ENCODE measurements at places on chromosomes 13 and 19. TPM values are rescaled to one million over a fixed set of nuclear protein-coding genes. Genes with fewer than 3 reads are reported as not detected.

- no peaks in the 10 kb centered on the region for H3K36me3 ChIP-seq
- peak; percentile 77 for DNase-seq
- H3K4me1 ChIP-seq, result peaks cover 16% of the 10 kb centered on the region
- H3K27me3 ChIP-seq, result peaks cover 31% of the 10 kb centered on the region
Observed at GRCh38 chr19:14059093-14059480, 2.8 kb downstream of the PALM3 start.

DNA sequence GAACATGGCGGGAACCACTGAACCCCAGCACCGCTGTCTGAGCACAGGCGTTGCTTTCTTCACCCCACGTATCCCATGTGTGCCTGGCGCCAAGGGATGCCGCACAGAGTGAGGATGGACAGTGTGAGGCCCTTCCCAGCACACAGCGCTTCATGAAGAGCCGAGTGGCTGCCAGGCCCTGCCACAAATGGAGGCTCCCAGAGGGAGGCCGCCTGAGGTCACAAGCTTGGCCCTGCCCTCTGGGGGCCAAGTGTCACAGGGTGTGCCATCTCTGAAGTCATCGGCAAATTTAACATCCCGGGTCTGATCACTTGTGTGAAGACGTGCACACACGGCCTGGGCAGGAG, 24.4 kb downstream of the MPND start:
- no peaks in the 10 kb centered on the region for H3K27me3 ChIP-seq
- no peak overlapping the region for H3K4me3 ChIP-seq
- H3K27ac ChIP-seq, result peak overlapping the region; percentile 93
- peaks cover 34% of the 10 kb centered on the region for H3K4me1 ChIP-seq
- DNase-seq, result no peak

DNA sequence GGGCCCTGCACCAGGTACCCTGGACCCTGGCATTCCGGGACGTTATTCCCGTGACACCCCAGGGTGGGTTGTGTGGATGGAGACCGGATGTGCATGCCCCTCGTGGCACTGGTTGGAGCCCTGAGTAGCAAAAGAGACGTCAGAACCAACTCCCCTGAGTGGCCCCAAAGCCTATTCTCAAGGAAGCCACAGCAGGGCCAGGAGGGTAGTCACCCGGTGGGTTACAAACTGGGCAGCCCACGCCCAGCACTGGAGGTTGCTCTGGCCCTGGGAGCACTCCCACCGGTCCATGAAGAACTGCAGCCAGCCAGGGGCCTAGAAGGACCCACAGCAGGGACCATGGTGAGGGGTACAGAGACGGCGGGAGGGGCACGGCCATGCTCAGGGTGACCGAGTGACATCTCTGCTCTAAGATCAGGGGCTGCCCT, 7.5 kb downstream of the KLF16 start:
- peak overlapping the region; percentile 78 for H3K4me3 ChIP-seq
- peak; percentile 63 for DNase-seq
- peak overlapping the region; percentile 86 for H3K27ac ChIP-seq
- peaks cover 2% of the 10 kb centered on the region for H3K36me3 ChIP-seq

- peaks cover 11% of the 10 kb centered on the region for H3K27me3 ChIP-seq
- H3K4me3 ChIP-seq, result peak overlapping the region; percentile 53
- no peak for DNase-seq
- no peaks in the 10 kb centered on the region for H3K36me3 ChIP-seq
- no peak overlapping the region for H3K27ac ChIP-seq
Observed at GRCh38 chr19:11196406-11197287, 698 bp downstream of the KANK2 start.

DNA sequence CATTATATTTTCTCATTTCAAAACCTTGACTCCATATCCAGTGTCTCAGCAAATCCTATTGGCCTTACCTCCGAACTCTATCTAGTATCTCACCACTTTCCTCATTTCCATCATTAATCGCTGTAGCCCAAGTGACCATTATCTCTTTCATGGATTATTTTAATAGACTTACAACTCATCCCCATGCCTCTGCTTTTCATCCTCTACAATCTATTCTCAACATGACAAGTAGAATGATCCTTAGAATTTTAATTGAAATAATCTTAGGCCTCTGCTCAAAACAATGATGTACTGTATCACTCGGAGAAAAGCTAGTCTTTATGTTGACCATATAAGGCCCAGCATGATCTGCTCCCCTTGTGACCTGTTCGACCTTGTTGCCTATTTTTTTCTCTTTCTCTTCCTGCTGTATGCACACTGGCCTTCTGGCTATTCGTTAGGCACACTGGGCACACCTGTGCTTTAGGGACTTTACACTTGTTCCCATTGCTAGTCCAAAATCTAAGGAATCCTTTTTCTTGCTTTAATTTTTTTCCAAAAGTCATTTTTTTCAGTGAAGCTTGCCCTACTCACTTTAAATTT, 21.4 kb downstream of the DNAJC15 start:
- H3K27ac ChIP-seq, result peak overlapping the region; percentile 95
- DNase-seq, result no peak
- H3K36me3 ChIP-seq, result peaks cover 31% of the 10 kb centered on the region
- H3K4me3 ChIP-seq, result peak overlapping the region; percentile 61
- no peaks in the 10 kb centered on the region for H3K27me3 ChIP-seq

DNA sequence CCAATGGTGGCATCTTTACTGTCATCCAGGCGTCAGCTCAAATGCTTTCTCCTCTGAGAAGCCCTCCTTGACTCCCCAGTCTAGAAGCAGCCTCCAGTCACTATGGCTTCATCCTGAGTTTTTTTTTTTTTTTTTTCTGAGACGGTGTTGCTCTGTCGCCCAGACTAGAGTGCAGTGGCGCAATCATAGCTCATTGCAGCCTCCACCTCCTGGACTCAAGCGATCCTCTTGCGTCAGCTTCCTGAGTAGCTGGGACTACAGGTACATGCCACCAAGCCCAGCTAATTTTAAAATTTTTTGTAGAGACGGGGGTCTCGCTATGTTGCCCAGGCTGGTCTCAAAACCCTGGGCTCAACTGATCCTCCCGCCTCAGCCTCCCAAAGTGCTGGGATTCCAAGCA, 4.2 kb downstream of the NRTN start:
- H3K36me3 ChIP-seq, result no peaks in the 10 kb centered on the region
- DNase-seq, result no peak
- no peak overlapping the region for H3K27ac ChIP-seq
- peaks cover 2% of the 10 kb centered on the region for H3K27me3 ChIP-seq
- H3K4me1 ChIP-seq, result peaks cover 6% of the 10 kb centered on the region
- H3K4me3 ChIP-seq, result no peak overlapping the region

- H3K4me1 ChIP-seq, result peaks cover 11% of the 10 kb centered on the region
- no peak overlapping the region for H3K4me3 ChIP-seq
- peaks cover 22% of the 10 kb centered on the region for H3K27me3 ChIP-seq
- DNase-seq, result no peak
- no peak overlapping the region for H3K27ac ChIP-seq
- peaks cover 33% of the 10 kb centered on the region for H3K36me3 ChIP-seq
Observed at GRCh38 chr19:15234431-15235130, 2.3 kb upstream of the EPHX3 start.

DNA sequence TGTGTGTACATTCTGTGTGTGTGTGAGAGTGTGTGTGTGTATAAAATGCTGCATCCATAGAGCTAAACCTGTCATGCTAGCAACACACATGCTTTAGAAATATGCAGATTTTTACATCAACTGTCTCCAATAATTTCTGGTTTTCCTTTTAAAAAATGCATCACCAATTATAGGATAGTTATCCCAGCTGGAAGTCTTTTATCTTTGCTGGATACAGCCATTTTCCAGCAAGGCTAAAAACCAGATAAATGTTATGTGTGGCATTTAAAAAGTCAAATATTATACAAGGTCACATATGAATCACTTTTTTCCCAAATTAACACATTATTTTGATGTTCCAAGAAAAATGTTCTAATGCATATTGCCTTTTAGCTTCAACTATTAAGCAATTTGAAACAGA, 202.0 kb upstream of the IPO5 start:
- H3K4me3 ChIP-seq, result no peak overlapping the region
- H3K27me3 ChIP-seq, result peaks cover 9% of the 10 kb centered on the region
- no peaks in the 10 kb centered on the region for H3K36me3 ChIP-seq
- no peak for DNase-seq
- H3K4me1 ChIP-seq, result no peaks in the 10 kb centered on the region

DNA sequence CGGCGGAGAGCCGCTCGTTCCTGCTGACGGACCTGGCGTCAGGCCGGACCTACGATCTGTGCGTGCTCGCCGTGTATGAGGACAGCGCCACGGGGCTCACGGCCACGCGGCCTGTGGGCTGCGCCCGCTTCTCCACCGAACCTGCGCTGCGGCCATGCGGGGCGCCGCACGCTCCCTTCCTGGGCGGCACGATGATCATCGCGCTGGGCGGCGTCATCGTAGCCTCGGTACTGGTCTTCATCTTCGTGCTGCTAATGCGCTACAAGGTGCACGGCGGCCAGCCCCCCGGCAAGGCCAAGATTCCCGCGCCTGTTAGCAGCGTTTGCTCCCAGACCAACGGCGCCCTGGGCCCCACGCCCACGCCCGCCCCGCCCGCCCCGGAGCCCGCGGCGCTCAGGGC, 8.4 kb downstream of the LRFN3 start:
- peaks cover 5% of the 10 kb centered on the region for H3K36me3 ChIP-seq
- no peak overlapping the region for H3K27ac ChIP-seq
- peaks cover 11% of the 10 kb centered on the region for H3K4me1 ChIP-seq
- no peak for DNase-seq
- no peaks in the 10 kb centered on the region for H3K27me3 ChIP-seq

GRCh38 chr13:76939215-76939614, 9.1 kb upstream of the ACOD1 start:
- no peaks in the 10 kb centered on the region for H3K36me3 ChIP-seq
- no peak overlapping the region for H3K27ac ChIP-seq
- H3K27me3 ChIP-seq, result no peaks in the 10 kb centered on the region
- no peak for DNase-seq
- no peaks in the 10 kb centered on the region for H3K4me1 ChIP-seq

DNA sequence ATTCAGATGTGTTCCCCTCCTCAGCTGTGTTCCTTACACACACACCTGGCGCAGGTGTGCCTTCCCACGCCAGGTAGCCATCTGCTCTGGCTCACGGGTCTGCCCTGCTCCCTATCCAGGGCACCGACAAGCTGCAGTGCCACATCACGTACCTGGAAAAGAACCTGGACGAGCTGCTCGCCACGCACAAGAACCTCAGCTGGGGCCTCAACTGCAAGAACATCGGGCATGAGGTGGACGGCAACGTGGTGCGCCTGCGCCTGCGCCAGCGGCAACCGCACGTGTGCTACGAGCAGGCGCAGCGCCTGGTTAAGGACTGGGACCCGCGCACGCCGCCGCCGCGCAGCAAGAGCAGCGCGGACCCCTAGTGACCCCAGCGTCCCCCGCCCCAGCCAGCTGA, 26.5 kb upstream of the CASP14 start:
- peaks cover 8% of the 10 kb centered on the region for H3K27me3 ChIP-seq
- no peak overlapping the region for H3K4me3 ChIP-seq
- H3K36me3 ChIP-seq, result no peaks in the 10 kb centered on the region
- H3K27ac ChIP-seq, result no peak overlapping the region
- no peaks in the 10 kb centered on the region for H3K4me1 ChIP-seq

DNA sequence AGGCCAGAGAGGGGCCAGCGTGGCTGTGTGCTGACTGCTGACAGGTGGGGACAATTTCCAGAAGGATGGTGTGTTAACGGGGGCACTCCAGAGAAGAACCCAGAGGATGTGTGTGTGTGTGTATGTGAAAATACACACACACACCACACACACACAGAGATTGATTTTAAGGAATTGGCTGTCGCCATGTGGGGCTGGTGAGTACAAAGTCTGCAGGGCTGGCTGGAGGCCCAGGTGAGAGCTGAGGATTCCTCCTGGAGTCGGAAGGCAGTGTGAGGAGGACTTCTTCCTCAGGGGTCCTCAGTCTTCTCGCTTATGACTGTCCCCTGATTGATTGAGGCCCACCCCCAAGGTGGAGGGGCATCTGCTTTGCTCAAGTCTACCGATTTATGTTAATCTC, 7.6 kb upstream of the GJB6 start:
- peaks cover 1% of the 10 kb centered on the region for H3K36me3 ChIP-seq
- H3K27ac ChIP-seq, result no peak overlapping the region
- DNase-seq, result no peak
- peaks cover 6% of the 10 kb centered on the region for H3K27me3 ChIP-seq
- H3K4me1 ChIP-seq, result no peaks in the 10 kb centered on the region
- H3K4me3 ChIP-seq, result no peak overlapping the region

GRCh38 chr13:25192936-25193335, 20.8 kb upstream of the AMER2 start:
- no peak for DNase-seq
- no peaks in the 10 kb centered on the region for H3K4me1 ChIP-seq
- H3K27me3 ChIP-seq, result peaks cover 48% of the 10 kb centered on the region
- no peak overlapping the region for H3K27ac ChIP-seq

GRCh38 chr13:77584106-77584505, 48.6 kb downstream of the SCEL start:
- H3K36me3 ChIP-seq, result no peaks in the 10 kb centered on the region
- no peaks in the 10 kb centered on the region for H3K4me1 ChIP-seq
- peak; percentile 7 for DNase-seq
- H3K4me3 ChIP-seq, result no peak overlapping the region
- H3K27ac ChIP-seq, result no peak overlapping the region

DNA sequence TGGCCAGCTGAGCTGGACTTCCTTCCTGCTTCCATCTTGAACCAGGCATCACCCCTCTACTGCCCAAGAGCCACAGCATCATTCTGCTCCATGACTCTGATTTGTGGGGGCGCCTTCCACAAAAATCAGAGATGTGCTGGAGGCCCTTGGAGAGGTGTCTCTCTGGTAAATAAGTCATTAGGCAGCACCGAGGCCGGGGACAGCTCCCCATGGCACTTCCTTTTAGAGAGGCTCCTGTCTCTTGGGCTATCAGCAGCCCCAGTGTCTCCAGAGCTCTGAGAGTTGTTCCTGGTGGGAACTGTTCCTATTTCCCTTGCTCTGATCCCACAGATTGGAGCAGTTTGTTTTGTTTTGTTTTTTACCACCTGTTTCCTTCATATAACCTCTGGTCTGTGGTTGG, 19.9 kb downstream of the NWD1 start:
- peak; percentile 8 for DNase-seq
- no peaks in the 10 kb centered on the region for H3K36me3 ChIP-seq
- no peaks in the 10 kb centered on the region for H3K27me3 ChIP-seq
- no peaks in the 10 kb centered on the region for H3K4me1 ChIP-seq
- H3K27ac ChIP-seq, result no peak overlapping the region

ZNF43 gene
- total RNA-seq, result 31.7 TPM

MISP gene
- total RNA-seq, result 0.07 TPM

SWSAP1 gene
- total RNA-seq, result 1.7 TPM

ZNF816 gene
- total RNA-seq, result 11.4 TPM

NCAN gene
- total RNA-seq, result not detected

ETHE1 gene
- total RNA-seq, result 68.7 TPM

LRP3 gene
- 0.37 TPM for total RNA-seq
